ENCODE measurements at places on chromosomes 6 and 20.

GRCh38 chr20:63434599-63435378, 37.7 kb downstream of the KCNQ2 start:
- DNase-seq = no peak

- DNase-seq = no peak
Observed at GRCh38 chr6:149851461-149852110, 12.6 kb downstream of the LRP11 start.

GRCh38 chr6:74066168-74066871, 370.3 kb downstream of the CD109 start:
- DNase-seq = no peak

DNA sequence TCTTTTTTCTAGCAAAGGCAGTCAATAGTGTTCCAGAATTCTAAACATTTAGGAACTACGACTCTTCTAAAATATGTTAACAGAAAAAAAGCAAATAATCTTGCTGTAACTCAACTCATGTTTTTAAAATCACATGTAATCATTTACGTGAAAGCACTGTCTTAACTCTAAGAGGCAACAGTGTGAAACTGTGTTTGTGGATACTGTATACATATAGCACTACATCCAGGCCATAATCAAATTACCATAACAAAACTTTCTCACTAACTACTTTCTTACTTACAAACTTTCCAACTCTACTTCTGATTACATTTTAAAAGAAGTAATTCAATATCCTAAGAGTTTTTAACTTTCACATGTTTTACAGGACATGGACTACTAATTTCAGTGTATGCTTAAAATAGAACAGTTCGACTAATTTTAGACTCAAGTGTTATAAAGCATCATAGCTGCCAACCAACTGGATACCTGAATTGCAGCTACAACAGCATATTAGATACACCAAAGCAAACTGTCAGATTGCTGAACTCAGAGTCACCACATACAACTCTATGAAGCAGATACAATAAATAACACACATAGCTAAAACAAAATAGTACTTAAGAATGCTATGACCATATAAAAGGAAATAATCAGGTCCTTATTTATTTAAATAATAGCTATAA, 121.6 kb upstream of the BEND6 start:
- DNase-seq = no peak

- DNase-seq = no peak
Observed at GRCh38 chr20:63532449-63532971, 4.7 kb downstream of the PTK6 start.

- no peak for DNase-seq
Observed at GRCh38 chr6:91097364-91097763, 510.5 kb upstream of the MAP3K7 start.

Measured in AG04449 (cell line).